GM19239 (cell line): ENCODE measurements at places on chromosomes 3 and 15.

GRCh38 chr15:55253580-55253979 lies 36.0 kb downstream of the RAB27A start:
- no peak for DNase-seq

- DNase-seq: no peak
Measured at GRCh38 chr15:73568564-73569280, 64.5 kb downstream of the NPTN start.

DNA sequence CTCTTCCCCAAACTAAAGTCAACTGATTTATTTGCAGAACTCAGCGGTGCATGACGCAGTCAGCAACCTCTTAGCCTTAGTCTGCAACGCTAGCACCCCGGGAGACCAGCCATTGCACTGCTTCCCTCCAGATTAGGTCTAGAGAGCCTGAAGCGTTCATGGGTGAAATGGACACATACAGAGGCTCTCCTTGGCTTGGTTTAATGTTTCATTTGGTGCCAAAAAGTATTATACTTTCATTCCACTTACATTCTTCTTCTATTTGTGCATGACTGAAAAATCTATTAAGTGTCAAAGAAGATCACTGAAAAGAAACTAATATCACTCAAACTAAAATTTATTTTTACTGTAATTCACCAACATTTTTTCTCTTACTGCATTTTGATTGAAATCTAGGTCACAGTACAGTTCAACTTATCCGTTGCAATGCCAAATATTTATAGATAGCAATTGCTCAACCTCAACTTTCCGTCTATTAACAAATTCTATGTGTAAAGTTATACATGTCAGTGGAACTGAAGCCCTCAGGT lies 116.2 kb downstream of the ROBO1 start:
- DNase-seq: no peak

DNA sequence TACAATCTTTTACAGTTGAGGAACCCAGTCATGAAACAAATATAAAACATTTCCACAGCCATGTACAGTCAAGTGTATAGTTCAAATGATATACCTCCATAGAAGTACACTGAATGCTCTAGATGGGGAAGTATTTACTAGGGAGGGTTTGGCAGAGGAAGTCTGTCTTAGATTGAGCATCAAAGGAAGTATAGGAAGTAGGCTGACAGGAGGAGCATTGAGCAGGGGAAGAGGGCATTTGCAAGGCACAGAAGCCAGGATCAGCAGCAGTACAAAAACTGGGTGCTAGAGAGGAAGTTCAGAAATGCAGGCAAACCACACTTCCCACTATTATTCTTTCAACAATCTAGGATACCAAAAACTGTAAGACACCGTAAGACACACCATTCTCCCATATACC lies 122.6 kb downstream of the ANO10 start:
- DNase-seq: no peak
